ENCODE measurements at places on chromosomes 13 and 19.

DNA sequence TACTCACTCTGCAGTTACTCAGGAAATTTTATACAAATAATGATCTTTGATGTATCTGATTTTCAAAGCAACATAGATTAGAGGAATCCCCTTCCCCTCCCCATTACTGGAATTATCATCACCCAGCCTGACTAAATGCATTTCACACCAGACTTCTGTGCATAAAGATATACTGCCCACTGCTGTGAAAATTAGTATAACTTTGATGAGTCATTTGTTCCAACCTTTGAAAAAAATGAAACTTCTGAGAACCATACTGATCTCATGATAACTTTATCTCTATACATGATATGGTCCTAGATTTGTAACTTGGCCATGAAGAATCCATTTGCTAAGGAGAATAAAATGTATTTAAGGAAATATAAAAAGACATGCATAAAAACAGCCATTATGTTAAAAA lies 63.9 kb downstream of the GPC6 start:
- DNase-seq, result no peak

DNA sequence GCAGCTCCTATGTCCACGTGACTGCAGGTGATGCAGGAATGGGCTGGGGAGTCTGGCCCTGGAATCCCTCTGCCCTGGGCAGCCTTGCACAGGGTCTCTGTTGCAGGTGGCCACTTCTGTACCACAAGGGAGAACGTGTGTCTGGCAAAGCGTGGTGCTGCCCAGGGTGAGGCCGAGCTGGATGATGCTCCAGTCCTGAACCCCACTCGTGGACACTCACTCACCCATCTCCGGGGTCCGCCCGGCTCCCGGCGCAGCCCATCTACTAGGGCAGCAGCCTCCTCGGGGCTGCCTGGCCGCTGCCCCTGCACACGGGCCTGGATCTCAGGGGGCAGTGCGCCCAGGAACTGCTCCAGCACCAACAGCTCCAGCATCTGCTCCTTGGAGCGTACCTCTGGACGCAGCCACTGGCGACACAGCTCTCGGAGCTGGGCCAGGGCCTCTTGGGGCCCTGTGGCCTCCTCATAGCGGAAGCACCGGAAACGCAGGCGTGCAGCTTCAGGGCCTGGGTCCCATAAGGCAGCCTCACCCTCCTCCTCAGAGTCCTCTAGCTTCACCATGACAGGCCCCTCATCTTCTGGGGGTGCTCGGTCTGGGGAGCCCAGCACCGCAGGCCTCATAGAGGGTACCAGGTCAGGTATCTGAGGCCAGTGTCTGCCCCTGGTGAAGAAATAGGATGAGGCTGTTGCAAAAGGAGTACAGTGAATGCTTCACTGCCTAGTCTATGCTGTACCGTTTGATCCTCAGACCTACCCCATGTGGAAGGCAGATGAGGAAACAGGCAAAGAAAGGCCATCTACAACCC lies 2.2 kb downstream of the MZF1 start:
- no peak for DNase-seq

- DNase-seq, result no peak
Observed at GRCh38 chr19:4763021-4763420, 28.5 kb upstream of the FEM1A start.

DNA sequence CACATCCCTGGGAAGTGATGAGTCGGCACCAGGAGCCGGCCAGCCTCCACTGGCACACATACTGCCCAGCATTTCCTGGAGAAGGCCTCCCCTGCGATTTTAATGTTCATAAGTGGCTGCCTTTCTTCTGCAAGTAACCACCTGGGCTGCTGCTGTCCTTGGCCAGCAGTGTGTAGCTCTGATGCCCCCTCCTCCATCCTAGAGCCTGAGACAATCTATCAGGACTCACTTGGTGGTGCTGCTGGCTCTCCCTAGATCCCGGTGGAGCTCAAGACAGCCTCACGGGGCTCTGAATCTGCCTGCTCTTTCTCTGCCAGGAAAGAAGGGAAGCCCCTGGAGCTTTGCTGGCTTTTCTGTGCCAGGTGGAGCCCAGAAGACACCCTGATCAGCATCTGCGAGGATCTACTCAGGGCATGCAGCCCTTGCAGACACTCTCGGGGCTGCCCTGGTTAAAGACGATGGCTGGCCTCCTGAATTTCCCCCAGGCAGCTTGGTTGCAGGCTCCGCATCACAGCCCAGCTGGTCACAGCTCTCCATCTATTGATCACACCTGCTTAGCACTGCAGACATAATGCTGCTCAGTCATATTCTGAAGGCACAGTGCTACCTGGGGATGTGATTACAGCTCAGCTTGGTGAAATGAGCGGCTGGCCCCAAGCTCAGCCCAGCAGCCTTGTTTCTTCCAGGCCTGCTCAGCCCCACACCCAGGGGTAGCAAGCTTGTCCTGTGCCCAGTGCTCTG lies 122.3 kb downstream of the ZDHHC20 start:
- DNase-seq, result no peak

DNA sequence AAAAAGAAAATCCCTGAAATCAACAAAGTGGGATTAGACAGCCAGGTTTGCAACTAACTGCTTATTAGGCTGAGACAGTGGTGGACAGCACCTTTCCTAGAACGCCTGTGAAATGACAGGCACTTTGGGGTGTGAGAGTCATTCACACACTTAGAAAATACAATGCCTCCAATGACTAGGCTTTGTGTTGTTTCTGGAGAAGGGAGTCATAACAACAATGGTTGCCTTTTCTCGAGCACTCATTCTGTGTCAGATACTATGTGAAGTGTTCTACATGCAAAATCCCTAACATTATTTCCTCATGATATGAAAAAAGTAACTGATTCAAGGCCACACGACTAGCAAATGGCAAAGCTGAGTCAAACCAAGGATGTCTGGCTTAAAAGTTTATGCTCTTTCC lies 41.2 kb downstream of the SACS start:
- DNase-seq, result no peak

DNA sequence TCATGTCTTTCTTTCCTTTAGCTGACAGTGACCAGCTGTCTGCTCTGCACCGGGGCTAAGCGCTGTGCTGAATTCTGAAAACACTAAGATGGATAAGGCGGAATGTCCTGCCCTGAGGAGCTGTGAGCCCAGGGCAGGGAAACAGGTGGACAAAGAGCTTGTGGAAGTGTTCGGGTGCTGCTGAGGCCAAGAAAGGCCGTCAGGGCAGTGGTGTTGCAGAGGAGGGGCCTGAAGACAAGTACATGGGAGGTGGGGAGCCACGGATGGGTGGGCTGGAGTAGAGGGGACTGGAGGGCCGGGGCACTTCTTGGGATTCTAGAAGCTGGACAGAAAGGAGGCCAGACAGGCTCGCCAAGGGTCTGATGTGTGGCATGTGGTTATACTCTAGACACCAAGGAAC lies 66.2 kb upstream of the GPR183 start:
- DNase-seq, result no peak

- no peak for DNase-seq
Observed at GRCh38 chr13:99973163-99973807, 1.7 kb upstream of the ZIC5 start.

DNA sequence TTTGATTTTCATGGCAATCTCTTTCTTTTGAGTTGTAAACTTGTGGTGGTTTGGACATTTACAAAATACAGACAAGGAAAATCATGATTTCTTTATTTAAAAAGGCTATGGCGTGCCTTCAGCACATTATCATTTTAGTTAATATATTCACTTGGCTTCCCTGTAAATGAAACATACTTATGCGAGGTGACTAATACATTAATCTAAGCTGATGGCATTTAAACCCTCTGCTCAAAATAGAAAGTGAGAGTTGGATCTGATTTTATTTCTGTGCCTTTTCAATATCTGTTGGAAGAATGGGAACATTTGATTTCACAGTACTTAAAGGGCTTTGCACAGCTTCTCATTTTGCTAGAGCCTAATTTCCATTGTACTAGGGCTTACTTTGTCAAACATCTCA lies 289.8 kb downstream of the MTUS2 start:
- no peak for DNase-seq

DNA sequence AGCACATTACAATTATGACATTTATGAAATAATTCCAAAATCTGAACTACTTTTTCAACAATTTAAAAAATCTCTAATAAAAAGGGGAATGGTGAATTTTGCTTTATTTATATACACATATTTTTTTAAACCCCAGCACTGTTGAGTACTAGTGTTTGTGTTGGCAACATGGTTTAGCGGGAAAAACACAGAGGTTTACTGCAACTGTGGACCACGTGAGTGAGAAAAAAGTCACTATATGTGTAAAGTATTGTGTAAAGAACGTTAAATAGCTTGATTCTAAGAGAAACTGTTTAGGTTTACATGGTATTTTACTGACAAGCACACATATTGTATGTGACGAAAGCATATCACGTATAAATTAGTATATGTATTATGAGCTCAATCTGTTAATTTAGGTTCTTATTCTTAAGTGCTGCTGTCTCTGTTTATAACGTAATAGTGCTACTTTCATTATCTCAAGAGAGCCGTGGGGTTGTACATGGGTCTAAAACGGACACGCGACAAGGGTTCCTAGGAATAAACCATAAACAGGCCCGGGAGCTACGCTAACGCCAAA lies 617 bp downstream of the SKA3 start:
- DNase-seq, result no peak

DNA sequence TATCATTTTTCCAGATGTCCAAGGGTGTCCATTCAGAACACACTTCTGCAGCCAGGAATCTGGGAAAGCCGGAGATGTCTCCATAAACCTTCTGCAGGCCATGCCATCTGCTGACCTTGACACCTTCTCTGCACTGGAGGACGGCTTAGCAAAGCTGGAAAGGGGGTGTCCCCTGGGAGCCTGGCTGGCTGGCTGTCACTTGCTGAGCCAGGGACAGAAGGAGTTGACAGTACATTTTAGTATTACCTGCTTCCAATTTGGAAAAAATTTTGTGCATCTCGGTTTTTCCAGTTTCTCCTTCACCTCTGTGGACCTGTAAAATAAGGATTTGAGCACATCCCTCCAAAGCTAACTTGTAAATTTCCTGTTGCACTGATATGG lies 8.1 kb upstream of the CHST8 start:
- DNase-seq, result no peak

DNA sequence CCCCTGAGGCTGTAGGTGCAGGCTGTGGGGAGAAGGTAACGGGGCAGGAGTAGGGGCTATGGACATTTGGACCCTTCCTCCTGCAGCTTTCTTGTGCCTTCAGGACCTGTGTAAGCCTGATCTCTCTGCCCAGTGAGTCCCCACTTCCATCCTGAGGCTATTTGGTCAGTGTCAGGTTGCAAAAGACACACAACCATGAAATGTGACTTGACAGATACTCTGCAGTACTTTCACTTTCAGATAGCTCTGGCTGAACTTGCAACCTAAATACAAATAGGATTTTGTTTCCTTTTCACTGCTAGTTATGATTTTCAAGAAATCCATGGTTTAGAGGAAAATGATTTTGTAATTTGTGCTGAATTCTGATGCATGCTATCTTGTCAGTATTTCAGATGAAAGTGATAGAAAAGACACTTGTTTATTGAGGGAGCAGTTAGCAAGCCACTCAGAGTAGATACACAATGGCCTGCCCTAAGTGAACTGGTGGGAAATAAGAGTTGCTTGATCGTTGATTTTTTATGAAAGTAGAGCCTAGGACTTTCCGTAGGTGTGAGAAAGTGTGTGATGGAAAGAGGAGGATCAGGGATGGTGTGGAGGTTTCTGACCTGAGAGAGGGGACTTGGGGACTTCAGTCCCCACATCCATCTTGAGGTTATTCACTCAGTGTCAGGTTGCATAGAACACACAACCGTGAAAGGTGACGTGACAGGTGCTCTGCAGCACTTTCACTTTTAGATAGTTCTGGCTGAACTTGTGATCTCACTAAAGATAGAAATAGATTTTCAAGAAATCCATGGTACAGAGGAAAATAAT lies 18.1 kb upstream of the EID2 start:
- DNase-seq, result peak; percentile 54

DNA sequence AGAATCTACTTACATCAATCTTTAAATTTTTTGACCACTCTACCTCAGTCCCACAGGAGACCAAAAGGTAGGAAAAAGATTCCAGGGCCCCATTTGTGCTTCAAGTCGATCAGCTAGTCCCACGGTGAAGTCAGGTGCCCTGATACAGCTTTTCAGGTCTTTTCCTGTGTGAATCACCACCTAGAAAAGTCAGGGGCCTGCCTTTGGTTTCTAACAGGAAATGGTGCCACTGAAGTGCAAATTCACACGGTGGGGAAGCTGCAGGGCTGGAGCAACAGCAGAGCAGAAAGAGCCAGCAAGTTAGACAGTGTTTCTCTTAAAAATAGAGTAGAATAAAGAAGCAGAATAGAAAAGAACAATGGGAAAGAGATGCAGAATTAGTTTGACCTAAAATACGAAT lies 107.5 kb downstream of the KLF12 start:
- no peak for DNase-seq

DNA sequence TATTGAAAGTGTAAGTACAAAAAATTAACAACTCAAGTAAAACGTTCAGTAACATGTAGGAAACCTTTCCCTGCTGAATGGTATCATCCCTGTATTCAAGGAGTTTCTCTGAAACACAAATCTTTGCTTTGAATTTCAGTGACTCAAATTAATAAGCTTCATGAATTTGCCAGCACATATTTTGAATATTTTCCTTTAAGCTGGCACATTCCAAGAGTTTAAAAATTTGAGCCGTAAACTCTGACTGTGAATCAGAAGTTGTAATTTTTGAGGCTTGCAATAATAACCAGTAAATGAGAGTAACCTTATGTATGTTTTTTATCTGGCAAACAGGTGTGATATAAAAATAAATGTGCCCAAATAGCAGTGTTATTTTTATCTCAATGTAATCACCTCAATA lies 1722.6 kb upstream of the PRR20A start:
- no peak for DNase-seq

DNA sequence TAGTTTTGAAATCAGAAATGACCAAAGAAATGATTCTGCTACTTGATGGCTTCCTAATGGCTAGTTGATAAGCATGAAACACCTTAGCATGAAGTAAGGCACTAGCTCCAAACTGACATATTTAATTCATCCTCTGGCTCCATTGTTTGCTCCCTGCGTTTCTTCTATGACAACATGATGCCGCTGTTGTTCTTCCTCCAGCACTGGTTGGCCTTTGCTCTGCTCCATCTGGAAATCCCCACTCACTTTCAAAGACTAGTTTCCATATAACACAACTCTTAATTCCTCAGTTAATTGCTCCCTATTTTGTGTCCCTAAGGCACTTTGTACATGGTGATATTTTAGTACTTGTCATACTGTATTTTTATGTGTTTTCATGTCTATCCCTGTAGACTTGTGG lies 151.6 kb downstream of the GPC6 start:
- no peak for DNase-seq

DNA sequence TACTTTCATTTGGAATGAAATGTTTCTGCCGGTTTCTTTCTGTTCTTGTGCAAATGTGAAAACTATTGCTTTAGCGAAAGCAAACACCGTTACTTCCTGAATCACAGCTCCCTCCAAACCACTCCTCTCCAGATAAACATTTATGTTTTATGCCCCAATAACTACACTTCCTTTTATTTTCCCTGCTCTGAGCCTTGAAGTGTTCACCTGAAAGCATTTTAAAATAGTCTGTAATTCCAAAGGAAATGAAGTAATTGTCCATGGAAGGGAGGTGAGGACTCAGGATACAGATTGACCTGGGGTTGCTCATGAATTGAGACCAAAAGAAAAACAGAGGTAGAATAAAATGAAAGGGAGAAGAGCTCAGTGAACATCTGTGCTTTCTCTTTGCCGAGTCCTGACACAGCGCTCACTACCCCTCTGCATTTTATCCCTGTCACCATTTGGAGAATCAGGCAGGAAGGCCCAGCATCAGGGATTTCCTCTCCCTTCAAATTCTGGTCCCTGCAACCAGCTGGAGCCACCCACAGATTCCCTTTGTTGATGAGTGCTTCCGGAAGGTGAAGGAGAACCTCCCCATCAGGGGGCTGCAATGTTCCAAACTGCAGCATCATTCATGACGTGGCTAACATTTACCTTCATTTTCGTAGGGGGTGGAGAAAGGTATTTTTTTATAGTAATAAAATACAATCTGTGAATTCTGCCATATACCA lies 171.9 kb downstream of the ITGBL1 start:
- peak; percentile 82 for DNase-seq
